ENCODE measurements at places on chromosomes 11 and 22.
A peak's percentile ranks its signal among the peaks of the same experiment; 100 is the strongest.

- DNase-seq: no peak
Observed at GRCh38 chr11:14673824-14674405, 30.3 kb downstream of the PDE3B start.

DNA sequence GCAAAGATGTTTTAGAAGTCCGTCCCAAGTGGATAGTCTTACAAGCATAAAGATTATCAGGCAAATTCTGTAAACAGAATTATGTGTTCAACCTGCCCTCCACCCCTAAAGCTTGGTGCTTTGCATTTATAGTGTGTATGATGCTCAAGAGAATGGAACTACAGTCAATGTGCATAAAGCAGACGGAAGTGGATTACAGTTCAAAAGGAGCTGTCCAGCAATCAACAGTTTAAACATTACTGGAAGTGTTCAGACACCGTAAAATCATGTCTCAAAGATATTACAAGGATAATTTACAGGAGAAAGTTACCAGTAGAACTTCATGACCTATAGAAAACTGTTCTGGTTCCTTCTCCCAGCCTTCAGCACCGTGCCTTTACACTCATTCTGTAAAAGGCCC is 1.0 kb downstream of the RIC3 start:
- no peak for DNase-seq

DNA sequence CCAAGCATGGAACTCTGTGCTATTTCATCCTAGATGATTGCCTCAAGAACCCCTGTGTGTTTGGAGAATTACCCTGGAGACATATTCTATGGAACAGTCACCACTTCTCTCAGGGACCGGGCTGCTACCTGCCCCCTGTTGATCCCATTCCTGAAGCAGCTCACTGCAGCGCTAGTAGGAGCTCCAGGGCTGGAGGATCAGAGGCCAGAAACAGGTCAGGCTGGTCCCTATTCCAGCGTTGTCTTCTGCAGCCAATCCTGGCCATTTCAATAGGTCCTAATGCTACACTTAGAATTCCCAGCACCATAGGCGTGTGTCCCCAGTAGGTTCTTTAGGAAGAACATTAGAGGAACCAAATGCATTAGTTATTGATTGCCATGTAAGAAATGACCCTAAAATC is 48.9 kb downstream of the BTG4 start:
- no peak for DNase-seq

DNA sequence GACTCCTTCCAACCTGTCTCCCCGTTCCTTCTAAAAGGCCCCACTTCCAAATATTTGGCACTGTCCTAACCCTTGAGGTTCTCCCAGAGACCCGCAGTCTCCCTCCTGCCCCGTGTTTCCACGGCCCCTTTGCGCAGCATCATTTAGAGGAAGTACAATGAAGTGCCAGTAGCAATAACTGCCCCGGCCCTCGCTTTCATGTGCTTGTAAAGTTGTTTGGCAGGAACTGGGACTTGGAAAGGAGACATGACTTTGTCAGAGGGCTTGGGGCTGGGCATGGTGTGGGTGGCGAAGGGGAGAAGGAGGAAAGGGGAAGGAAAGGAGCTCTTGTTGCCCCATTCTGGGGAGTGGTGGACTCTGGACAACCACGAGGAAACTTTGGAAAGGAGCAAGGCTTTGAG is 2.6 kb downstream of the CD44 start:
- peak; percentile 20 for DNase-seq

DNA sequence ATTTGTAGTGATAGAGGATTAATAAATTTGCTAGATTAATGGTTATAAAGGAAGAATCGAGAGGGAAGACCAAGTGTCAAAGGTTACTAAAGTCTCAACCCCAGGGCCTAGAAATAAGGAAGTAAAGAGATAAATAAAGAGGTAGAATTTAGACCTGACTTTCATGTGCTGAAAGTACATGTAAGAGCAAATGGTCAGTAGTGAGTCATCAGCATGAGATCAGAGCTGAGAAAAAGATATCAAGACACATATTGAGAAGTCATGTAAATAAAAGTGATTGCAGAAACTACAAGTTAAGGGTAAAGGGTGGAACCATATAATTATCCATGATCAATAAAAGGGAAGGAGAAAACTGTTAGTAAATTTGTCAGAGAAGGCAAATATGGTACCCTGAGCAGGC is 1.4 kb upstream of the OR8B8 start:
- no peak for DNase-seq

GRCh38 chr11:127133061-127133460 is 132.5 kb upstream of the KIRREL3 start:
- no peak for DNase-seq

- no peak for DNase-seq
Observed at GRCh38 chr11:117834068-117834810, 9.7 kb upstream of the FXYD2 start.

DNA sequence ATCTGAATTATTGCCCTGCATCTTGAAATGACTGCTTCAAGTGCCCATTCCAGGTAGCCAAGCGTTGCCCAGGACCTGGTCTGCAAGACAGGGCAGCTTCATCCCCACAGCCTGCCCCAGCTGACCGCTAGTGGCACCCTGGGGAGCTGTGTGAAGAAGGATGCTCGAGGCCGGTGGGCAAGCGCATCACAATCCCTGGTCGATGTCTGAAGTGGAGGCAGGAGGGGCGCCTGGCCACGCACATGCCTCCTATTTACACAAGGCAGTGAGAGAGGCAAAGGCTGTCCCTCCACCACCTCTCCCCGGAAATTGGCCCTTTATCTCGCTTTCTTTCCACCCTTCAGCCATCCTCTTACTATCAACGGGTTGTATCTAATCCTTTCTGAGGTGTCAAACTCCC is 28.1 kb upstream of the PHF21A start:
- no peak for DNase-seq

DNA sequence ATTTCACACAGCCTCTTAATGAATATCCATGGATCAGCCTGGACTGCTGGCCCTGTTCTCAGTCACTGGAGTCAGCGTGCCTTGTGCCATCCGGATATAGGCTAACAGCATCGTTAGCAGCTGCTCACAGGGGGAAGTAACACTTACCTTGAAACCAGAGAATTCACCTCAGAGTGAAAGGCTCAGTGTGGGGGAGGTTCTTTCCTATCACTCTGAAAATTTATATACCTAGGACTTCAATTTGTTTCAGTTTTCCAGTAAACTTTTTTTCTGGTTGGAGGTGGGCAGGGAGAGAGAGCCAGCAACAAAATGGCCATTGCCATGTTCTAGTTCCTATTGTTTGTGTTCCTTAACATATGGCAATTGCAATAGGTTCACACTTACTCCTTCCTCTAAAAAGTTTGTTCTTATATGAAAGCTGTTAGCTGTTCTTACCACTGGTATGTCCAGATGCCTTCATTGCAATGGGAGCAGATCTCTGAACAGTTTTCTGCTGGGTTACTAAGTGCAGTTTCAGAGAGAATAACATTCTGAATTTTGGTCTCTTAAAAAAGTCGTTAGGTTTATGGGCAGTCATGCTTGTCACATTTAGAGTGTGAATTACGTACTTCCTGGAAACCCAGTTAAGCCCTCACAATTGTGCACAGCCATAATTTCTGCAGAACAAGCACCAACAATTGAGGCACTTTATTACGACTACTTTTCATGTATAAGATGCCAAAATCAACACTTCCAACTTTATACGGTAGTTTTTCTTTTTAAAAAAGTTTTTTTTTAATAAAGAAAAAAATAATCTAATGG is 247.6 kb downstream of the CADM1 start:
- DNase-seq: no peak

- no peak for DNase-seq
Observed at GRCh38 chr22:36936362-36937116, 23.1 kb downstream of the CSF2RB start.

DNA sequence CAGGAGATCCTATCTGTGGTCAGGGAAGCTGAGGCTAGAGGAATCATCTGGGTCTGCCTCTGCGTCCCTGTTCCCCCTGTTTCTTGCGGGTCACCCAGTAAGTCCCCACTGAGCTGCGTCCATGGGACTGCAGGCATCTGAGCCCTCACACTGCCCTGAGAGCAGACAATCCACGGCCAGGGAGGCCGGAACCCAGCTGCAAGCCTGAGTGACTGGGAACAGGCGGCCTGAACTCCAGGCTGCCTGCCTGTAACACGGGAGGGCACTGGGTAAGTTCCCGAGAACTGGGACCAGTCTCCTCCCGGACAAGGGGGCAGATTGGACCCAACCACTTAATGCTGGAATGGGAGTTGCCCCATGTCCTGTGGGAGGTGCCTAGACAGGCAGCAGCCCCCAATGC is 727.4 kb downstream of the BRD1 start:
- DNase-seq: no peak

DNA sequence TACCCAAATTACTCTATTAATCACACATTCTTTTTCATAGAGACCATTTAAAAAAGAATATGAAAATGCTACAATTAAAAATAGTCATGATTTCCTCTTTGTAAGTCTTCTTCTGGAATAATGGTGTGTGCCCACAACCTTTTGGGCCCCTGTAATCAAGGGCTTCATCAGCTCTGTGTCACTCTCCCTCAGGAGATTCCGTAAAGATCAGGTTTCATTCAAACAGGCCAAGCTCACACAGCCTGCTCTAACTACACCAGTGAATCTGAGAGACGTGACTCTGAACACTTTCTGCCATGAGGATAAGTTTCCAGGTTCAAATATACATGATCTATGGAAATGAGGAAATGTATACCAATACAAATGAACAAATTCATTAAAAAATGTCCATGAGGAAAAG is 9.5 kb downstream of the DRICH1 start:
- no peak for DNase-seq

DNA sequence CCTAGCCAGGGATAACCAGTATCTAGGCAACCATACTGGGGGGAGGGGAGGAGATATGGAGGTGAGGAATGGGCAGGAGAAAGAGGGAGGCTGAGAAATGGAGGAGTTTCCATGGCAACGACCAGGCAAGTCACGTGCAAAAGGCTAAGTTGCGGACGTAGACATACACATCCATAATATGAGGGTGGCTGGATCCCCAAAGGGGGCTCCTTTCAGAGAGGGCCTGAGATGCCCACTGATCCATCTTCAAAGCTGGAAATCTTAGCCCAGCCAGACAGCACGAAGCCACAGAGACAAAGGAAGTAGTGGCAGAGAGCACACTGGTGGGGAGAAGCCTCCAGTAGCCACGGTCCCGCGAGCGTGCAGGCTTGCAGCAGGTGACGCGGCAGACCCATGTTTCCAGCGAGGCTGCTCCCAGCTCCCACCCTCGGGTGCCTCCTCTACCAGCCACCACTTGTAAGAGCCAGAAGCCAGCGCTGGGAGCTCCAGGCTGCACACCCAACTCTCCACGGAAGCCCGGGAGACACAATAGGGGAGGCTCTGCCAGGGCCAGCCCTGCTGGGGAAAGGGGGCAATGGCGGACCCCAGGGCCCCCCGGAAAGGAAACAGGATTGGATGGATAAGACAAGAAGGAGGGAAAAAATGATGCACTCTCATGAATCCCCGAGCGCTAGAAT is 938 bp downstream of the FXYD6 start:
- DNase-seq: no peak

- no peak for DNase-seq
Observed at GRCh38 chr22:49574205-49574880, 253.3 kb downstream of the BRD1 start.

DNA sequence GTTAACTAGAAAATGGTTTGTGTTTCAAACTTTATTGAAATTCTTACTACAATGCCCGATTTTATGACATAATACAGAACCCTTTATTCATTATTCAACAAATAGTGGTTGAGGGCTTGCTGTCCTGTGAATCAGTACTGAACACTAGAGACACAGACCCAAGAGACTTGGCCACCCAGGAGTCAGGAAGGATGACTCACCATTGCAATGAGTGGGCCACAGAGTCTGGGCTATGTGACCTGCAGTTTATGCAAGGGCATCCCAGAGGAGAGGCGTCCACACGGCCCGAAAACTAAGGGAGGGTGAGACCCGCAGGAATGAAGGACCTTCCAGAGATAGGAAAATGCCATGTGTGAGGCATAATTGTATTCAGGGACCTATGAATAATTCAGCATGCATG is 143.8 kb upstream of the DDI1 start:
- DNase-seq: no peak

- DNase-seq: peak; percentile 50
Observed at GRCh38 chr11:75577207-75577606, 15.2 kb downstream of the SERPINH1 start.

DNA sequence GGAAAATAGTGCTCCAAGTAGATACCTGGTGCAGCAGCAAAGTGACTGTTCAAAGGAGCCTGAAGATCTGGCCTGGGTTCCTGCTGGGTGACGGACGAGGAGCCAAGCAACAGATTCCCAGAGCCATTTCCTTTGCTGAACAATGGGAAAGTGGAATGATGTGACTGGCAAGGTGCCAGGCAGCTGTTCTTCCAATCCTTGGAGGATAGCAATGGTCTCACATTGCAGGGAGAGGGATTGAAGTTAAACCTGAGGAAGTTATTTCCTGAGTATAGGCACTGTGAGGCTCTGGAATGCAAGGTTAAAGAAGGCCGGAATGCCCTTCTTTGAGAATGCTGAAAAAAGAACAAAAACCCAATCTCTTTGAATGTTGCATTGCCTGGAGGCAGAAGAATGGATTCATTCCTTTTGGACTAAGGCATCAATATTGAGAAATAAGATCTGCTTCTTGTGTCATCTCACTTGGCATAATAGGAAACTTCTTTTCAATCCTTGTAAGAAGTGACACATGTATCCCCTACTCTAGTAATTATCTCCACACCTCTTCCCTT is 223.8 kb downstream of the BLID start:
- DNase-seq: no peak

GRCh38 chr11:119796363-119797060 is 67.5 kb upstream of the NECTIN1 start:
- DNase-seq: no peak

DNA sequence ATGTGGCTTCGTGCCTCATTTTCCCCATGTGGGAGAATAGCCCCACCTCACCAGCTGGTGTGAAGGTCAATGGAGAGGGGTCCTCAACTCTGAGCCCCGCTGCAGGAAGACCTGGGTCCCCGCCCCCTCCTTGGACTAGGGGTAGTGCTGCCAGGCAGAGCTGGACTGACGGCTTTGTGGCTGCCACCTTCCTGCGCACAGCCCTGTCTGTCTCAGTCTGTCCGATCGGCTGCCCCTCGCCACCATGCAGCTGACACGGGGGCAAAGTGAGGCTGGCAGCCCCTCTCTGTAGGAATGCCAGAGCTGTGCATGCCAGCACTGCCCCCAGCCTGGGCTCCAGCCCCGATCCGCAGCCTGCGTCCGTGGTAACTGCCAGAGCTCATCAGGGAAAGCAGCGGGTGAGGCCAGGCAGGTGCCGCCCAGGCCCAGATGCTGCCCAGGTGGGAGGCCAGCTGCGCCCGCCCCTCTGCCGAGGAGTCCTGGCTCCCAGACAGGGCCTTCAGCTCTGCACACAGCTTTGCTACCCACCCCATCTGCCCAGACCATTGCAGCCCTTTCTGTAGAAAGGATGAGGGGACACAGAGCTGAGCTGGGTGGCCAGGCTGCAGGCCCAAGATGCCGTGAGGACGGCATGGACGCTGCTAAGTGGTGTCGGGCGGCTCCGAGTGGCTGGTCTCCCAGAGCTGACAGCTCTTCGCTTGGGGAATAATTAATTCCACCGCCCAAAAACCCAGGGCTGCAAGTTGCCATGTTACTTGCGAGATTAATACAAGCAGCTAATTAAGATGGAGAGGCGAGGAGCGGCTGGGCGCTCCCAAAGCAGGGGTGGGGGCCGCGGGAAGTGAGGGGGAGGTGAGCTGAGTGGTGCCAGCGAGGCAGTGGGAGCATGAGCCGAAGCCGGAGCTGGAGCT is 19.5 kb upstream of the FLRT1 start:
- DNase-seq: no peak

GRCh38 chr11:118339281-118339961 is 3.1 kb downstream of the CD3D start:
- DNase-seq: no peak

- no peak for DNase-seq
Observed at GRCh38 chr11:46252373-46252914, 25.0 kb upstream of the CREB3L1 start.

Measured in hematopoietic multipotent progenitor cell treated with erythropoietin and hydrocortisone succinate and interleukin-3 and kit ligand, for 8 days (in vitro differentiated cells).